ENCODE measurements at places on chromosomes 6 and 20.
A peak's percentile ranks its signal among the peaks of the same experiment; 100 is the strongest.

GRCh38 chr20:44745598-44746366 lies at the start of gene KCNK15:
KCNK15 (plus strand) TSS chr20:44745865; CDS start chr20:44745911, 46 bp downstream.
- DNase-seq: peak; percentile 72

- DNase-seq: peak; percentile 42
These were observed 1.1 kb upstream of the SLC22A23 start for GRCh38 chr6:3457710-3458602.

DNA sequence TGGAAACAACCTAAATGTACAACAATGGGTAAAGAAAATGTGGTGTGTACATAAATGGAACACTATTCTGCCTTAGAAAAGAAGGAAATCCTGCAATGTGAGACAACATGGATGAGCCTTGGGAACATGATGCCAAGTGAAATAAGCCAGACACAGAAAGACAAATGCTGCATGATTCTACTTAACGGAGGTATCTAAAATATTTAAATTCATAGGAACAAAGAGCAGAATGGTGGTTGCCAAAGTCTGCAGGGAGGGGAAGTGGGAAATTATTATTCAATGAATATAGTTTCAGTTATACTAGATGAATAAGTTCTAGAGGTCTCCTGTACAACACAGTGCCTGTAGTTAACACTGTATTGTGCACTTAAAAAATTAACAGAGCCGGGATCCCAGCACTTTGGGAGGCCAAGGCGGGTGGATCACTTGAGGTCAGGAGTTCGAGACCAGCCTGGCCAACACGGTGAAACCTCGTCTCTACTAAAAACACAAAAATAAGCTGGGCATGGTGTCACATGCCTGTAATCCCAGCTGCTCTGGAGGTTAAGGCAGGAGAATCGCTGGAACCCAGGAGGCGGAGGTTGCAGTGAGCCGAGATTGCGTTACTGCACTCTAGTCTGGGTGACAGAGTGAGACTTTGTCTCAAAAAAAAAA lies 71.4 kb upstream of the SNX9 start:
- no peak for DNase-seq

GRCh38 chr20:53081916-53082863 lies 110.0 kb downstream of the TSHZ2 start:
- no peak for DNase-seq

DNA sequence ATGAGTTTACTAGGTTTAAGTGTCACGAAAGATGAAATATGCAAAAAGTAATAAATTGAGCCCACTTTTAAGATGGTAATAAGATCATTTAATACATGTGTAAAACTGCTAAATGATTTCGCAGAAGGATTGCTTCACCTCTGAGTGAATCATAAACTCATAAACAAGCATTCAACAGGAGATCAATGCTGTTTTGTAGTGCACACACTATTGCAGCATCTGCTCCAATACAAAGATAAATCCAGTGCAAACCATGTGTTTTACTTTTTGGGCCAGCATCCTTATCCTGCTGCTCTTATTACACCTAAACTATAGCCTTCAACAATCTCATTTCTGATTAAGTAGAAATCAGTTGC lies 400.1 kb downstream of the NKAIN2 start:
- no peak for DNase-seq

DNA sequence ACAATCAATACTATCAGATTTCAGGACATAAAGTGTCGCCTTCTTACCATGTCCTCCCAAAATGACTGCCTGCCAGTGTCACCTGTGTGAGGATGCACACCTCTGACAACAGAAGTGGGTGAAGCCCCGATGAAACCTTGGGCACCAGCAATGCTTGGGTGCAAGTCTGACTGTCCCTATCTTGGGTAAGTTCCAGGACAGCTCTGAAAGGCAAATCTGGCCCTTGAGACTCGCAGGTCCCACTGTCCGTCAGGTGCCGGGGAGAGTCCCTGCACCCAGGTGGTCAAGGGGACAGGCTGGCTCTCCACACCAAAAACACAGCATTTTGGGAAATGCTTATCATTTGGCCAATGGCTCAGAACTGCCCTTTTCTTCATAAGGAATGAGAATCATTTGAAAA lies 43.3 kb downstream of the EZR start:
- no peak for DNase-seq

GRCh38 chr6:35260591-35261570 lies 1.3 kb downstream of the ZNF76 start:
- DNase-seq: no peak

- no peak for DNase-seq
These were observed 20.0 kb downstream of the KHDRBS2 start for GRCh38 chr6:62265906-62266525.

GRCh38 chr6:18215436-18215835 lies 48.9 kb downstream of the DEK start:
- no peak for DNase-seq

- no peak for DNase-seq
These were observed 845 bp upstream of the ANKRD60 start for GRCh38 chr20:58229198-58229798.

DNA sequence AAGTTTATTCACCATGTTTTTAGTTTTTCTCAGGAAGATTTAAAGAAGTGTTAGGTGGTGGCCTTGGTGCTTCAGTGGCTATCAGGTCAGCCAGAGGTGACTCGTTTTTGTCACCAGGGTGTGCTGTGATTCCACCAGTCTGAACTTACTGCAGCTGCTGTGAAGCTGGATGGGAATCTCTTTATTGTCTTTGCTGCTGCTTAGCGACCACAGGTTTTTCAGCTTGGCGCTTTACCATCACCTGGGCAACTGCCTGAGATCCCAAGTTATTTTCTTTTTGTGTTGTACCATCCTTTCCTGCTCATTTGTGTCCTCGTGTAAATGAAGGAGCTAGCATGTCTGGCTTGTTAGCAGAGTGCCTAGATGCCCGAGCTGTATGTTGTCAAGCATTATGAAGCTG lies 146.9 kb downstream of the MACROD2 start:
- DNase-seq: peak; percentile 2

DNA sequence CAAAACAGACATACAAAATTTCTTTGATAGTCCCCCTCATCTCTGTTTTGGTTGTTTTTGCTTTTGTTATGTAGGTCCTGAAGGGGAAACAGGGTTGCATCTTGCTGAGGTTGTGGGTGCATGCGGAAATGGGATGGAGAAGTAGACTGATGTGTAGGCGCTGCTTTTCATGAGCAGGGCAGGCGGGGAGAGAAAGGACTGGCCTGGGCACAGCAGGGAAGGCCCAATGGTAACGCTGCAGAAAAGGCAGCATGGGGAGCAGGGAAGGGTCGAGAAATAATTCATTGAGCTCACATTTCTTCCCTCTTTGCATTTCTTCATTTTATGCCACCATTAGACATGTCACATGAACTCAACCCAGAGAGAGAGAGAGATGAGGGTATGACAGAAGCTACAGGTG lies 74.3 kb upstream of the CCN2 start:
- DNase-seq: no peak

- peak; percentile 78 for DNase-seq
These were observed 26.1 kb downstream of the DIDO1 start for GRCh38 chr20:62900052-62900691.

DNA sequence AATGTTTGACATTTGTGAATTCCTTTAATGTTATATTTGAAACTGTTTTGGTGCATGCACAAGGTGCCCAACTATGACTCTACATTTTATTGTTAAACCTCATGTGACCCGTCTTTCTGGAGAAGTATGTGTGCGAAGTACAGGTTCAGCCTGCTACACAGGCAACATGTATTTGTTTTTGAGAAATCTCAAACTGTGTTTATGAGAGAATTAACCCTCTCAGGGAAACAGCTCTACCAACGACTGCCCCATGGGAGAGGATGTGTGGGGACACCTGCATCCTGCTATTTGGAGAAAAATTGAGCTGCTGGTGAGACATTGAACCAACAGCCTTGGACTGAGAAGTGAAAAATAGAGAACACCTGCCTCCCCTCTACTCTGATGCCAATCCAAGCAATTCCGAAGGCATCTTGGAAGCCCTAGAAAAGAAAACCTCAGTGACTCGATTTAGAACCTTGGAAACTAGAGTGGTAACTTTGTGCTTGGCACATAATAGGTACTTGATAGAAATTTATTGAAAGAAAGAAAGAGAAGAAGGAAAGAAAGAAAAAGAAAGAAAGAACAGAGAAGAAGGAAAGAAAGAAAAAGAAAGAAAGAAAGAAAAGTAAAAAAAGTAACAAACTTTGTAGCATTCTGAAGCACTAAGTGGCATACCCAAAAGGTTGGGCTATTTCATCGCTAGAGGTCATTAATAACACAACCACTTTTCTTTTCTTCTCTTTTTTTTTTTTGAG lies 2.9 kb upstream of the AKAP12 start:
- DNase-seq: no peak

GRCh38 chr6:42306439-42307140 lies 88.9 kb upstream of the MRPS10 start:
- no peak for DNase-seq

DNA sequence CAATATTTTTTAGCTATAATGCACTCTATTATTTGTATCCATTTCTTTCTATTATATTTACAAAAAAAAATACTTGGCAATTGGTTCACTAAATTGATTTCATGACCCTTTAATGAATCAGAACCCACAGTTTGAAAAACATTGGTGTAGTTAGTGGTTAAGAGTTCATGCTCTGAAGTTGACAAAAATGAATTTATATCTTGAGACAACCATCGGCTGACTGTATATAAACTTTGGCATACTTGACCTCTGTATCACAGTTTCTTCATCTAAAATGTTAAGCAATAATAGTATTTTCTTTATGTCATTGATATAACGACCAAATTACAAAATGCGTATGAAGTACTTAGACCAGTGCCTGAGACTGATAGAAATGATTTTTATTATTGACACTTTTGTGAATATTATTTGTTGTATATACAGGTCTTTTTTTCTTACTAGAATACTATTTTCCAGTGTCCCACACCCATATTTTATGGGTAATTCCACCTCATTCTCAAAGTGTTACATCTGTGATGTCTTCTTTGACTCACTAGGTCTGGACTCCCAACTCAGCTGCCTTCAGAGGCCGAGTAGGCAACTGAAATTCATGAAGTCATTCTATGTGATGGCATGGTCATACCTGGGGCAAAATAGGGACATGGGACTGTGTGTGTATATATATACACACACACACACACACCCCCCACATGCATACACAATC lies 459.2 kb downstream of the RFPL4B start:
- DNase-seq: no peak

DNA sequence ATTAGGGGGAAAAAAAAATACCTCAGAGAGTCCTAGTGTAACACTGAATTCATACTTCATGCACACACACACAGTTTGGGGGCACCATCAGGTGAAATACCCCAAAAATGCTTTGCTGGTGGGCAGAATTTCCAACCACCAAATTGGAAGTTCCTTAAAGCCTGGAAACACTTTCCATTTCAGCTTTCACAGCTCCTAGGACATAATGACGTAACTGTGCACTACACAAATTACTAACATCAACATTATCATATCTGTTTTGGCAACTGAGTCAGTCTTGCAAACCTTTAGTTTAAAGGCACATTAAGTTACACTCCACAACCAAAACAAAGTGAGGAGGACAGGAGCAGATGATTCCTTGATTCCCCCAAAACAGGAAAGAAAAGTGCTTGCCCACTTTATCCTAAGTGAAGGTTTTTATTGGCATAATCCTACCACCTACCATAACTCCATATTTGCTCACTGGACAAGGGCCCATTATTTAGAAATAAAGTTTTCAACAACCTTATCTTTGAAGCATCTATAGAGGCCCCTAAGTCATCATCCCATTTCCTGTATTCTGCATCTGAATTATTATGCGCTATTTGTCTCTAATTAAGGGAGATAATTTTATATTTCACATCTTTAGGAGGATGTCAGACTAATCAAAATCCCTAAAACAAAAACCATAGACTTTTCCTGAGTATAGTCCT lies 3.4 kb downstream of the MBOAT1 start:
- no peak for DNase-seq

- no peak for DNase-seq
These were observed 559.4 kb downstream of the COL12A1 start for GRCh38 chr6:74646461-74646860.

DNA sequence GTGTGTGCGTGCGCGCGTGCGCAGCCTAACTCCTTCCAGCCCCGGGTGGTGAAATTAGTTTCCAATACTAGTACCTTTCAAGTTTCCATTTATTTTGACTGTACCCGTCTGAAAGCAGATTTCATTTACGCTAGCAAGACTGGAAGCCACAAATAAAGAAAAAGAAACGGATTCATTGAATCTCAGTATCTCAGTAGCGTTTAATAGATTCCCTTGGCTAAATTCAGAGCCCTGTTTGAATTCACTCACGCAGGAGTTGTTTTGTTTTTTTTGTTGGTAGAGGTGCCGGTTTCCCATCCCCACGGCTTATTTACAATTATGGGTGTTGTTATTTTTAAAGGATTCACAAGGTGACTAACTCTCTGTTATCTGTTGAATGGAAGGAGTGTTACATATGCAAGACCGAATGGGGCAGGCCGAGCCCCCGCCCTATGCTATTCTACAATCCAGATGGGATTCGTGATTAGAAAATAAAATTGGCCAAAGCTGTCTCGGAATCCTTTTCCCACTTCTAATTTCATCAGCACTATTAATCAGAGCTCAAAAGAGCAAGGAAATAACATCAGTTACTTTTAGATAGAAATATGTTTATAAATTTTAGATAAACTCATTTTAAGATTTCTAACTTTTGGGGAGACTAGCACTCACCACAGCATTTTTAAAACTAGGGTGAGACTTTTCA lies 2.3 kb upstream of the INSM1 start:
- DNase-seq: no peak

DNA sequence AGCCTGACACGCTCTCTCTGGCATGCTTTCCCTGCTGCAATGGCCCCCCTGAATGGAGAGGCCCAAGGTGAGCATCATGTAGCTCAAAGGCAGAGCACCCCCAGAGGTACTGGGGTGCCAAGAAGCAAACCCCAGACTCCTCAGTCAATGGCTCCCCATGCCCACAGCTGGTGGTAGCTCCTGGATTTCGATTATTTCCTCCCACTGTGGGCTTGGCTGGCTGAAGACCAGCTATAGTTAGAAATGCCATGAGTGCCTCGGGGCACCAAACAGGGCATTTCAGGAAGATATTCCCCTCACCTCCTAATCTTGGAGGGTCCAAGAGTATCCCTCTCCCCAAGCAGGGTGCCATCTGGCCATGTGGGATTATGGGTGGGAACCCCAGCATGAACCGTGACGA lies 16.8 kb downstream of the MAP1LC3A start:
- no peak for DNase-seq

- no peak for DNase-seq
These were observed 419.1 kb downstream of the CDC5L start for GRCh38 chr6:44806656-44807055.

DNA sequence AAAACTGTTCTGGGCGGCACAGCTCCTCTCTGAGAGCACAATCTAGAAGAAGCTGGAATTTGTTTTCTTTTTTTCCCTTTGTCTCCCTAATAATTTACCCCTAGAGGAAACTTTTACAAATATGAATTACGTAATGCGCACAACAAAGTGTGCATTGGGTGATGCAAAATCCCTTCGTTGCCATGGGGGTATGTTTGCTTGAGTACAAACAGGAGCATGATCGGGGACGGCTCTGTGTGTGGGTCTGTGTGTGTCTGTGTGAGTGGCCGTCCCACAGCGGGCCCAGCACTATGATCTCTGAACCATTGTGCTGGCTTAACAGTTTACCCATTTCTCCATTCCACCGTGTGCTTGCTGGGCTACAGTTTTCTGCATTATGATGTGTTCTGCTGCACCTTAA lies 278.2 kb downstream of the CDC5L start:
- DNase-seq: no peak

Measured in stimulated activated CD4-positive, alpha-beta T cell treated with anti-CD3 and anti-CD28 coated beads, Interleukin-15, amount 100 ng/mL, for 24 hours (primary cell).